ENCODE measurements at places on chromosomes 5 and 9.

GRCh38 chr5:129658801-129659200 lies 89.1 kb upstream of the MINAR2 start:
- DNase-seq = no peak

- no peak for DNase-seq
Observed at GRCh38 chr5:179264783-179265513, 80.3 kb downstream of the ADAMTS2 start.

GRCh38 chr5:150556859-150557508 lies 49.1 kb downstream of the NDST1 start:
- no peak for DNase-seq

- no peak for DNase-seq
Observed at GRCh38 chr9:5841771-5842573, 9.1 kb upstream of the ERMP1 start.

- DNase-seq = no peak
Observed at GRCh38 chr5:16131878-16132277, 47.7 kb downstream of the MARCHF11 start.

DNA sequence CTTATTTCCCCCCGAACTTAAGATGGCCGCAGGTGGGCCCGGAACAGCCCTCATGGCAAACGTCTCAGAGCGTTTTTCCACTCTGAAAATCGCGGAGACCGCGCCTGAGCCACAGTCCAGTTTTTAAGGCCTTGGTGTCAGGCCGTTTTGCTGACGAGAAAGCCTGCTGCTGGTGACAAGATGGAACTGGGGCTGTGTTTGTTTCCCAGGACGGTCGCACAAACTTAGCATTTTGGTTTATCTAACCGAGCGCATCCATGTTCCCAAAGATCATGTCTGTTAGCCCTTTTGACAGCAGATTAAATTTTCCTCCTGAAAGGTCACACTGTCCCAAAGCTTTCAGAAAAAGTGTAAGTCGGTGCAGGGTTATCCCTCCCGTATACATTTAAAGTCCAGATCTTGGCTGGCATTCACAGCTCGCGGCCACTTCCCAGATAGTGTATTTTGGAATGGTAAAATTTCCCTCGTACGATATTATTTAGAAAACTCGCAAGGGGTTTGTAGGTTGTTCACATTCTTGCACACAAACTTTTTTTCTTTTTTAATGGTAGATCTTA lies 812 bp downstream of the SREK1 start:
- peak; percentile 44 for DNase-seq

DNA sequence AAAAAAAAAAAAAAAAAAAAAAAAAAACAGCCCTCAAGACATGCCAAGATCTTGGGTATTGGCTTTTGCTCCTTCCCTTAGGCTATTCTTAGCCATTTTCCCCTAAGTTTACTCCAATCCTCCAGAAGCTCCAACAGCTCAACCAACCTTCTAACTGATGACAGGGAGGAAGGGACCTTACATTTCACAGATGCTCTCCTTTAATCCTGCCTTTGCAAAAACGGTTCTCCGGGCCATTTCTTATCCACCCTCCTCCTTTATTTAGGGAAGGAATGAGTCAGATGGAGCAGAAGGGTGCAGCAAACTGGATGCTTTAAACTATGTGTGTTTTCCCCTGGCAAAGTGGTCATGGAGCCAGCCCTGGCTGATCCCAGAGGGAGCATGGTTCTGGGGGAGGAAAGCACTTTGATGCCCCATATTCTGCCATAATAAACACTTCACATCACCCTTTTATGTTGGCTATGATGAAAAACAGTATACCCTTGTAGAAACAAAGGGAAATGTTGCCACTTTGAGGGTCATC lies 369.4 kb upstream of the DMAC1 start:
- no peak for DNase-seq

DNA sequence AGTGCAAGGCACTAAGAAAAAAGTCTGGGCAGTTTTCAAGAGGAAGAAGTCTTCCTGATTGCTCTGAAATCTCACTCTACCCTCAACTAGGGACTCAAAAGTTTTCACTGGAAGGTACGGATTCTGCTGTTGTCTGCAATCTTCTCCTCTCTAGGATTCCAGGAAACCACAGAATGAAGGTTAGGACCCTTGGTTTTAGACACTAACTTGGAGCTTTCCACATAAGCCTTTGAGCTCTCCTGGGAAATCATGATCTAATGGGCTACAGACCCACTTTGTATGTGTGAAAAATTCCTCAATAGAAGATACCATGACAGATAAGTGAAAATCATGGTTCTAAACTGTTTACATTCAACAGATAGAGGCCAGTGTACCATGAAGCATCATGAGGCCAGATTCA lies 265.1 kb downstream of the PSAT1 start:
- DNase-seq = no peak

- no peak for DNase-seq
Observed at GRCh38 chr9:2209400-2209799, 194.3 kb downstream of the SMARCA2 start.

GRCh38 chr5:147065071-147065470 lies 169.8 kb upstream of the STK32A start:
- DNase-seq = no peak

- no peak for DNase-seq
Observed at GRCh38 chr9:97710356-97711222, 13.4 kb upstream of the XPA start.

- DNase-seq = no peak
Observed at GRCh38 chr9:98714833-98715232, 6.1 kb upstream of the GABBR2 start.

GRCh38 chr9:86353655-86354010 lies 577 bp downstream of the TUT7 start:
- DNase-seq = peak; percentile 4

GRCh38 chr5:58114324-58114723 lies 345.6 kb downstream of the PLK2 start:
- DNase-seq = no peak

DNA sequence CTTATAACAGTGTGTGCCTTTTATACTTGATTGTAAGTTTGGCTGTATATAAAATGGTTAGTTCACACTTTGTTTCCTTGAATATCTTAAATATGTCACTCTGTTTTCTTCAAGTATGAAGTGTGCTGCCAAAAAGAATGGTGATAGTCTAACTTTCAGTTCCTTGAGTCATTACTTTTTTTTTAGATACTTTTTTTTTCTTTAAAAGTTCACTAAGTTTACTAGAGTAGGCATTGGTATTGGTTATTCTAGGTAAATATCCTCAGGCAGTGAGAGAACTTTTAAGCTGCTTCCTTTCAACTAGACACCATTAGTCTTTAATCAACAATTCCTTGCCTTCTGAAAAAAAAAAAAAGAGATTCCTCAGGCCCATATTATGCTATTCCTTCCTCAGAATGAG lies 41.9 kb downstream of the SPEF2 start:
- no peak for DNase-seq

DNA sequence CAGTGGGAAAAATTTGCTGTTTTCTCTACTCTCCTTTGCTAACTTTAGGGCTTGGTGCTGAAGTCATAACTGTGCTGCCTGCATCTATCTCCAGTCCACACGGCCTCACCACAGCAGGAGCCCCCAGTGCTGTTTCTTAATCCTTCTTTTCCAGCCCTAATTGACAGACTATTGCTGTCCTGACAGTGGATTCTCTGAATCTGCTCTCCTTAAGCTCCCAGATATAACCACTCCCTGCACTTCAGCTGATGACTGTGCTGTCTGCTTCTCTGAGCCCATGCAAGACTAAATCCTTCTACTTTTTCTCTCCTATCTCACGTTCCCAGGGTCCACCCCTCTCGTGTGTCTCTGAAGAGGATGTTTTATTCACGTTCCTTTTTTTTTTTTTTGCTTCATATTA lies 19.7 kb upstream of the GRIA1 start:
- no peak for DNase-seq

DNA sequence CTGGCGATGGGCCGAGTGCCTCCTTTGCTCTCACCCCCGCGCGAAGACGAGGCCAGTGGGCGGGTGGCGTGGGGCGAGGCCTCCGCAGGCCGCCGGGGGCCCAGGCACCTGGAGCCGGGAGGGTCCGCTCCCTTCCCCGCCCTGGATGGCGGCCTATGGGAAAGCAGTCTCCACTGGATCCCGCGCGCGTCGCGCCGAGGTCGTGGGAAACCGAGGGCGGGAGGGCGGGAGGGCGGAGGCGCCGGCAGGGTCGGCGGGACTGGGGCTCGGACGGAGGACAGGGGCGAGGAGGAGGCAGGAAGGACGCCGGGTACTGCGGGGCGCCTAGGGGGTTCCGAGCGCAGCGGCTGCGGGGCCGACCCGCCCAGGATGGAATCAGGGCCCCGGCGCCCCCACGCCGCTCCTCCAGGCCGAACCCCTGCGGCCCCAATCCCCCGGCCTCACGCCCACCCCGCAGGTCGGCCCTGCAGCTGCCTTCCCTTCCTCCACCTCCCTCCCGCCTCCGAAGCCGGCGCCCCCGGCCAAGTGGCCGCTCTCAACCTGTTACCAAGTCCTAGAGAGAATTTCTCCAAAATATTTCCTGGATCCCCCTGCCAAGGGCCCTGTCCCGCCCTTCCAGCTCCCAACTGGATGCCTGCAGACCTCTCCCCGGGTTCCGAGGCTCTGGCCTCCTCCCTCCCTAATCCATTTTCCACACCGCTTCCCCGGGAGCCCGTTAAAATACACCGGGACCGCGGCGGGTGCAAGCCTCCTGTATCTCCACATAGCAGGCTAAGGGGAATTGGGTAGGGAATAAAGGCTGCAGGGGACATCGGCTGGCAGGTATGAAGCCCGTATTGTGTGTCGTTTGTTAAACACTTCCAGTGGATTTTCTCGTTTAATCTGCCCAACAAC lies 146.3 kb downstream of the ERCC6L2 start:
- DNase-seq = no peak

- no peak for DNase-seq
Observed at GRCh38 chr9:77779010-77779409, 130.9 kb upstream of the GNA14 start.

DNA sequence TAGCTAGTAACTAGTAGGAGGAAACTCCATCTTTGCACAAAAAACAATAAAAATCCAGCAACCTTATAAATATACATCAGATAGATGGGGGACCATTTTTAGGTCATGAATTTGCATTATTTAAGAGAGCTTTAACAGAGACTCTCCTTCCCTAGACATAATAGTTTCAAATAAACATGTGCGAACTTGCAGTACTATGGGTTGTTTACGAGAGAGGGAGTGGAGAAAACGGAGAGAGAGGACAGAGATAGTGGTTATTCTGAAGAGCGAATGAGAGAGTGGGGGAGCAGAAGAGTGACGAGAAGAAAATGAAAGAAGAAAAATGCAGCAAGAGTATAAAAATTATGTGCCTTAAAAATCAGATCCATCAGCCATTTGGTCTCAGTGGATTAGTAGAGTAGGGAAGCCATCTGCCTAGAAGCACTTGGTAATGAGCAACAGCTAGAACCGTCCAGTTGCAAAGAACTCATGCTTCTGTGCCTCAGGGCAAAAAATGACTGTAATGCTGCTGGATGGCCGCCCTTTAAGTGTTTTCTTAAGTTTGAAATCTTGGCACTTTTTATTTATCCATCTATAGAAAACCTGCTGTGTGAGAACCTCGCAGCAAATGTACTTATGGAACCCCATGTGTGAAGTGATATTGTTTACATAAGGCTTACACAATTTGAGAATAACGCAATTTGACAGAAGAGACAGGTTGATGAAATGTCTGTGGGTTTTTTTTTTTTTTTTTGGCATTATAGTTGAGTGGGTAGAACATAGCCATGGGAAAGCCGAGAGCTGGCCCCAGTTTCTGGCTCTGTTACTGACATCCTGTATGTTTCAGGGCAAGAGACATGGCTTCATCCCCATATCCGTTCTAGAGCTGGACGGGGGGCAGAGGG lies 95.6 kb upstream of the ZNF608 start:
- no peak for DNase-seq

- DNase-seq = no peak
Observed at GRCh38 chr5:144328494-144328893, 157.8 kb downstream of the KCTD16 start.

- DNase-seq = no peak
Observed at GRCh38 chr5:1297243-1297642, 2.4 kb upstream of the TERT start.

- DNase-seq = no peak
Observed at GRCh38 chr5:66967102-66967501, 229.5 kb downstream of the CD180 start.

GRCh38 chr5:89493414-89493813 lies 610.4 kb upstream of the MEF2C start:
- DNase-seq = no peak

Data from hypothalamus (tissue), 51 donors.